ENCODE measurements at places on chromosomes 4 and X. TPM values are rescaled to one million over a fixed set of nuclear protein-coding genes. Genes with fewer than 3 reads are reported as not detected.
A peak's percentile ranks its signal among the peaks of the same experiment; 100 is the strongest.

GRCh38 chrX:372856-373640, 13.7 kb downstream of the PPP2R3B start:
- H3K4me3 ChIP-seq: peak overlapping the region; percentile 83
- no peaks in the 10 kb centered on the region for H3K36me3 ChIP-seq
- H3K27ac ChIP-seq: no peak overlapping the region

DNA sequence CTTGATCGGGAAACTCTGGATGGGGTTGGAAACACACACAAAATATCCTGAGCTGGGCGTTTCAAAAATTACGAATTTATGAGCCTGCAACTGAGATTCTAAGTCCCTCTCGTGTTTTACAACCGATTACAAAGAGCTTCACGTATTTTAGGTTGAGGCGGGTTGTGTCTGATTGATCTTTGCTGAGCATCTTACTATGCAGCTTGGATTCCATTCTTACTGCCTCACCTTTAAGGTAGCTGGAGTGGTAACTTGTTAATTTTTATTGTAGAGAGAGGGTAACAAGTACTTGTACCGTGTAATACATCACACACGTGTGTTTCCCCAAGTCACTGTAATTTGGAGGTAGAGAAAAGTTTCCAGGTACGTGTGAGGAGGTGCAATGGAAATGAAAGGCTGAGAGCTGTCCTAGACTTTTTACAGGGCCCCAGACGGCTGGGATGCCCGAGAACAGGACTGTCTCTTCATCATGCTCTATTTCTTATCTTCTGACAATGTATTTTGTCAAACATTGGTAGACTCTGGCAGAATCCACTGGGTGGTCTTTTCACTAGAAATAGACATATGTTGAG, 97.8 kb upstream of the TENM3 start:
- peaks cover 4% of the 10 kb centered on the region for H3K36me3 ChIP-seq
- DNase-seq: no peak
- peaks cover 52% of the 10 kb centered on the region for H3K4me1 ChIP-seq

GRCh38 chr4:100960232-100960631, 387.1 kb downstream of the PPP3CA start:
- H3K27me3 ChIP-seq: no peaks in the 10 kb centered on the region
- no peak overlapping the region for H3K4me3 ChIP-seq
- H3K27ac ChIP-seq: no peak overlapping the region
- no peak for DNase-seq
- no peaks in the 10 kb centered on the region for H3K4me1 ChIP-seq

DNA sequence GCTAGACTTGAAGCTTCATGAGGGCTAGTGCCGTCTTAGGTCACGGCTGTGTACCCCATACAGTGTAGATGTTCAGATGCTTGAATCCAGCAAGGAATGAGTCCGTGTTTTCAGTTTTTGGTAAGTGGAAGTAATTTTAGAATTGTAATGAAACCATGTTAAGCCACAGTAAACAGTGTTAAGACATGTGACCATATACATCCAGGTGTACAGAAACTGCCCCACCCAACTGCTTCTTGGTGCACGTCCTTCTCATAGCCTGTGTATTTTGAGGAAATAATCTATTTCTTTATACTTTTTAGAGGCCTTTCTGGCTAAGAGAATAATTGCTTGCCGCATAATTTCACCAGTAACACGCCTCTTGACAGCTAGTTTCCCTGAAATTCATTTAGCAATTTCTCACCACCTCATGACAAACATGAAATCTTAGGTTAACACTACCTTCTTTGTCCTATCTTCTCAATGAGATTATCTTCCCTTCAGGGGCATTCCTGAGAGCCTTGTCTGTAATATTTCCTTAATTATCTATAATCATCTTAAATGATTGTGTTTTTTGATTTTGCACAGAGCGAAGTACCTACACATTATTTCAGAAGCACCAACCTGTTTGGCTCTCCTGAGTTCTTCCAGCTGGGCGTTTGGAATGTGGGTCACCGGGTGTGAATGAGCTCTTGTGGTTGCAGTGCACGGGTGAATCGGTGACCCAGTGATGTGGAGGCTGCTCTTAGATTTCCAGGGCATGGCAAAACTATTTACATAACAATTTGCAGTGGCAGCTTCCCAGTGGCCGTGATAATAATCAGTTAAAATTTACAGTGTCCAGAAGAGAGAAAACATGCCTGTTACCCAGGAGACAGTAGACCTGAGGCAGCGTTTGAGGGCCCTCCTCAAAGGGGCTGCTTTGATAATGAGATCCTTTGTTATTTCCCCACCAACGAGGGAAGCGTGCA, 50.2 kb upstream of the TADA2B start:
- peak overlapping the region; percentile 63 for H3K27ac ChIP-seq
- no peak overlapping the region for H3K4me3 ChIP-seq
- H3K4me1 ChIP-seq: peaks cover 47% of the 10 kb centered on the region
- H3K36me3 ChIP-seq: peaks cover 6% of the 10 kb centered on the region
- H3K27me3 ChIP-seq: no peaks in the 10 kb centered on the region
- peak; percentile 7 for DNase-seq

DNA sequence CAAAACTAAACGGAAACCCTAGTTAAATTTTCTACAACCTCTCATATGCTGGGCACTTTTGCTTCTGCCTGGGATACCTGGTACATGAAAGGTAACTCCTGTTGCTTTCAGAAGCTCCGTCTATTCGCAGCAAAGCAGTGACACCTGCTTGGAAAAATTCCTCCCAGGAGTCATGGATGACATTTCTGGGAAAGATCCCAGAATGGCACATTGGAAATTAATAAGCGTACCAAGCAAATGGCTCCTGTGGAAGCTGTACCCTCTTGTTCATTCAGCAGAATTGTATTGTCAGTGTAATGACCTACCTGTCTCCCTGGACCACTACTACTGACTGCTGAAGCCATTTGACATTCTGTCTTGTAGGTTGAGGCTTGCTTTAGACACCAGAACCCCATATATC, 349.7 kb upstream of the NOCT start:
- DNase-seq: no peak
- peaks cover 4% of the 10 kb centered on the region for H3K27me3 ChIP-seq
- H3K4me1 ChIP-seq: peaks cover 13% of the 10 kb centered on the region
- no peak overlapping the region for H3K4me3 ChIP-seq
- H3K27ac ChIP-seq: no peak overlapping the region

GRCh38 chrX:17637235-17637634, 100.1 kb upstream of the SCML1 start:
- no peaks in the 10 kb centered on the region for H3K27me3 ChIP-seq
- H3K27ac ChIP-seq: no peak overlapping the region
- H3K4me3 ChIP-seq: no peak overlapping the region
- peaks cover 14% of the 10 kb centered on the region for H3K4me1 ChIP-seq

DNA sequence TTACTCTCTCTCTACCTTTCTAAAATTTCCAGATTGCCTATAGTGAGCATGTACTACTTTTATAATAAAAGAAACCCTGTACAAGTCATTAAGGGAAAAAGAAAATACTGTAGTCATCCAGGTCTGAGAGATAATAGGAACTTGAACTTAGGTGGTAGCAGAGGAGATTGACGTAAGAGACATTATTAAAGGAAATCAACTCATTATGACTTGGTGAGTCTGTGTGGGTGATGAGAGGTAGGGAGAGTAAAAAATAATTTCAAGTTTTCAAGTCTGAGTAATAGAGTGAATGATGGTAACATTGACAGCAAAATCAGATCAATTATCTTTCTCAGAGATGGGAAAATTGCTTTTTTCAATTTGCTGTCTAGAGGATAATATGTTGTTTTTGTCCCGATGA, 44.0 kb upstream of the ZCCHC12 start:
- H3K27ac ChIP-seq: peak overlapping the region; percentile 29
- 0 out of 2 replicates have a peak, but pooled peaks cover 3% of the 10 kb centered on the region for H3K36me3 ChIP-seq
- H3K4me3 ChIP-seq: no peak overlapping the region
- H3K27me3 ChIP-seq: no peaks in the 10 kb centered on the region

GRCh38 chr4:185710487-185710995, 101.5 kb downstream of the SORBS2 start:
- peaks cover 47% of the 10 kb centered on the region for H3K4me1 ChIP-seq
- no peak overlapping the region for H3K4me3 ChIP-seq
- H3K27ac ChIP-seq: no peak overlapping the region
- no peak for DNase-seq
- peaks cover 2% of the 10 kb centered on the region for H3K27me3 ChIP-seq

DNA sequence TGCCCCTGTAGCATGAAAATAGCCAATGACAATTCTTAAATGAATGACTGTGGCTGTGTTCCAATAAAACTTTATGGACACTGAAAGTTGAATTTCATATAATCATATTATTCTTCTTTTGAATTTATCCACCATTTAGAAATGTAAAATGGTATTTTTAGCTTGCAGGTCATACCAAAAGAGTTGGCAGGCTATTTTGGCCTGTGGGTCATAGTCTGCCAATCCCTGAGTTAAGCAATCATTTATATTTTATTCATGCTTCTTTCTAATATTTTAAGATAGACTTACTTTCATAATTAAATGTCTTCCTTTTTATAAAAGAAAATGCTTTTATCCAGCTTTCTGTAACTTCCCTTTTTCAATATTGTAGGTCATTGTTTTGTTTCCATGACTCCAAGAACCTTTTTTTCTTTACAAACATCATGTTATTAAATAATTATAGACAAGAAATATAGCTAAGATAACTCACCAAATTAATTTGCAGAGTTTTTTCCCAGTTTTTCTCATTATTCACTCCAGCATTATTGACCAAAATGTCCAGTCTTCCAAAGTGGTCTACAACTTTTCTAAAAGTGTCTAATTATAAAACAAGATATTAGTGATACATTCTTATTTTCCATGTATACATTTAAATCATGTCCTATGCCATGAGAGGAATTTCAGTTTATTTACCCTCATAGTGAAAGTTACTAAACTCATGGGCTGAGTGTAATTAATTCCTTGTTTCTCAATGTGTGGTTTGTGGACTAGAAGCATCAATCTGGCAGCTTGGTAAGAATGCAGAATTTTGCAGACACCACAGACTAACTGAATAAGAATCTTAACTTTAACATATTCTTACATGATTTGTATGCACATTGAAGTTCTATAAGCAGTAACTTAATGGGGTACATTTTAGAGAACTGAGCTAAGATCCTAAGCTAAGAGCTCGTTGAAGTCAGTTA, 4.5 kb downstream of the HPGD start:
- H3K27me3 ChIP-seq: 0 out of 2 replicates have a peak, but pooled peaks cover 3% of the 10 kb centered on the region
- no peak for DNase-seq
- H3K36me3 ChIP-seq: no peaks in the 10 kb centered on the region
- H3K4me3 ChIP-seq: no peak overlapping the region
- no peaks in the 10 kb centered on the region for H3K4me1 ChIP-seq
- H3K27ac ChIP-seq: no peak overlapping the region

The CXCL1 gene
- total RNA-seq: 1.3 TPM

The MXD4 gene
- 58.6 TPM for total RNA-seq

DNA sequence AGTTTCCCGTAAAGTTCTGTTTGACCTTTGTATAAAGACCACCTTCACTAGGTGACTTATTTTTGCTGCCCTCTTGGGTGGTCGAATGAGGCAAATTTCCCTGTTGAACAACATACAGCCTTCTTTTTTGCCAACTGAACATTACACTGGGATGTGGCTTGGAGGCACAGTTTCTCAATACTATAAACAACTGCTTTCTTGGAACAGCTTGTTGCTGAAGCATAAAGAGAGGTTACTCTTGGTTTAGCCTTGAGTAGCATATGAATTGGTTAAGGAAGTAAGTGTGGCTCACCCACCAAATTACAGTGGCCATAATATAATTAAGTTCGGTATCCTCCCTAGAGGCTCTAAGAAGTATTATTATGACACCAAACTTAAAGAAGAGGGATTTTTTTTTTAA, 40.0 kb downstream of the HHIP start:
- no peaks in the 10 kb centered on the region for H3K36me3 ChIP-seq
- no peak for DNase-seq
- H3K4me1 ChIP-seq: peaks cover 8% of the 10 kb centered on the region

The ZXDA gene
- total RNA-seq: 3.5 TPM

The IGFBP7 gene
- total RNA-seq: 680 TPM

DNA sequence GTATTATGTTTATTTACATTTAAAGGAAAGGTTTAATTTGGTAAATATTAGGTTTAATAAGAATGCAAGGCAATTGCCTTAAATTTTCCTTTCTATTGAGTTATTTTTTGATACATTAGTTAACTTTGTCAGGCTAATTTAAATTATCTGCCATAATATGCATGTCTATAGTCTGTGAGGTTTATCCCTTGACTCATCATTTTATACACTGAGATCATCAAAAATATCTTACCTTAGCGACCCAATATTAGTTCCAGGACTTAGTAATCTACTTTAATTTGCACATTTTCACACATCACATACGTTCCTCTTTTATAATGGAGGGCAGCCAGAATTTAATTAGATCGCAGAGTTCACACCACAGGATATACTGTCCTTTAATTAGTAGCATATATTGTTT, 999.5 kb upstream of the GRID2 start:
- H3K4me3 ChIP-seq: no peak overlapping the region
- H3K4me1 ChIP-seq: no peaks in the 10 kb centered on the region

DNA sequence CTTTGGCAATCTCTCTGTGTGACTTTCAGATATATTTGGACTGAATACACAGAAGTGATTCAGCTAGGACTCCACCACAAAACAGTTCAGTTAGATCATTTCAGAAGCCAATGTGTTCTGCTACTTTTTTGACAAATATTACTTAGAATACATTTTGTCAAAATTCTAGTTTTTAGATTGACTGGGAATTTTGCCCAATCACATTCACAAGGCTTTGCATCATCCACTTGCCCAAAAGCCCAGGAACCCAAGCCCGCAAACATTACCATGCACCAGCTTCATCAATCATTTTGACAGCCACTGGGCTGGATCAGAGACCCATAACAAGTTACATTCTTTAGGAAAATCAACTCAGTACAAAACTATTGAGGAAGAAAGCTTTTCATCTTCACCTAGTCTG, 256.6 kb upstream of the NDST3 start:
- DNase-seq: no peak
- peaks cover 3% of the 10 kb centered on the region for H3K27me3 ChIP-seq
- no peaks in the 10 kb centered on the region for H3K4me1 ChIP-seq
- H3K27ac ChIP-seq: no peak overlapping the region

- peaks cover 52% of the 10 kb centered on the region for H3K4me1 ChIP-seq
- no peak overlapping the region for H3K27ac ChIP-seq
- peaks cover 46% of the 10 kb centered on the region for H3K27me3 ChIP-seq
- H3K36me3 ChIP-seq: peaks cover 4% of the 10 kb centered on the region
These were observed 66.0 kb downstream of the FBXO8 start for GRCh38 chr4:174217273-174218126.

DNA sequence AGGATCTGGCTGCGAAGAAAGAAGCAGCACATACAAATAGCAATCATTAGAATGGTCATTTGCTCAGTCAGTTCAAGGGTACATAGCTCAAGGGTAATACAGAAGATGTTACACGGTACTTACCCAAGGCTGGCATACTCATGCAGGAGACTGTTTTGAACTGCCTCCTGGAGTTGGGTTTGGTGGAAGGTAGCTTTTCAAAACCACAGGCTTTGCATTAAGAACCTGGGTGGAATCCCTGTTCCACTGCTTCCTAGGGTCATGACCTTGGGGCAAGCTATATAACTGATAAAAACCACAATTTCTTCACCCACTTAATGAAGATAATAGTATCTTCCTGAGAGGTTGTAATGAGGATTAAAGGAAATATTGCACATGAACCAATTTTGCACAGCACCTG, 36.5 kb downstream of the TBC1D9 start:
- no peak overlapping the region for H3K4me3 ChIP-seq
- peaks cover 37% of the 10 kb centered on the region for H3K4me1 ChIP-seq
- H3K27ac ChIP-seq: peak overlapping the region; percentile 88
- H3K27me3 ChIP-seq: peaks cover 3% of the 10 kb centered on the region
- H3K36me3 ChIP-seq: no peaks in the 10 kb centered on the region

Measured in HFFc6 (cell line).